ENCODE measurements at places on chromosomes 11 and 22.

- DNase-seq, result no peak
These were observed 37.3 kb downstream of the LRP5 start for GRCh38 chr11:68349461-68350249.

- DNase-seq, result peak; percentile 72
These were observed 41.8 kb upstream of the TH start for GRCh38 chr11:2213384-2213842.

DNA sequence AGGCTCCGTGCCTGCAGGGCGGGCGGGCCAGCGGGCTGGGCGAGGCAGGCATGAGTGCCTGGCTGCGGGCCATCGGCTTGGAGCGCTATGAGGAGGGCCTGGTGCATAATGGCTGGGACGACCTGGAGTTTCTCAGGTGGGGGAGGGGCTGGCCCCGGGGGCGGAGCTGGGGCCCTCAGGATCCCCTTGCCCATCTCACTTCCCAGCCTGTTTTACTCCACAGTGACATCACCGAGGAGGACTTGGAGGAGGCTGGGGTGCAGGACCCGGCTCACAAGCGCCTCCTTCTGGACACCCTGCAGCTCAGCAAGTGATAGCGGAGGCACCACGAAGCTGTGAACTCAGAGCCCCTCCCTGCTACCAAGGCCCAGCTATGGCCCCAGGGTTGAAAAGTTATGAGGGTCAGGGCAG, 5.9 kb downstream of the PHOX2A start:
- DNase-seq, result peak; percentile 81

- no peak for DNase-seq
These were observed 13.5 kb upstream of the CYB5R2 start for GRCh38 chr11:7686761-7687160.

- DNase-seq, result no peak
These were observed 134.4 kb downstream of the CTTN start for GRCh38 chr11:70532731-70533130.

- DNase-seq, result no peak
These were observed 540.9 kb downstream of the TBC1D22A start for GRCh38 chr22:47303161-47303890.

GRCh38 chr11:62905927-62906531, 15.1 kb downstream of the CHRM1 start:
- DNase-seq, result peak; percentile 97

GRCh38 chr11:94181943-94182342, 53.3 kb downstream of the PANX1 start:
- no peak for DNase-seq

DNA sequence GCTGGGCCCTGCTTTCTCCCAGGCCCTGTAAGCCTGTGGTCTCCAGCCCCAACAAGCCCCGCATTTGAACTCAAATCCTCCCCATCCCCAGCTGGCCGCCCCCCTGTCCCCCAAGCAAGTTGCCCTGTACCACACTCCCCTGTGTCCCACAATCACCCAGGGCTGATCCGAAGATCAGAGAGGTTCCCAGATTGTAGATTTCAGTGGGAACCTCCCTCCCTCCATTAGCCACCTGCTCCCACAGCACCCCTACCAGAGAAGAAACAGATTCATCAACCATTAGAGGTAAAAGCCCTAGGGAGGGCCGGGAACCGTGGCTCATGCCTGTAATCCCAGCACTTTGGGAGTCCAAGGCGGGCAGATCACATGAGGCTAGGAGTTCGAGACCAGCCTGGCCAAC, 107.5 kb downstream of the FEZ1 start:
- no peak for DNase-seq

- no peak for DNase-seq
These were observed 9.4 kb upstream of the IGF2 start for GRCh38 chr11:2148595-2148994.

- DNase-seq, result no peak
These were observed 147.5 kb downstream of the PARVA start for GRCh38 chr11:12524865-12525264.

- DNase-seq, result no peak
These were observed 27.8 kb upstream of the FJX1 start for GRCh38 chr11:35590412-35590811.

- peak; percentile 57 for DNase-seq
These were observed 163.4 kb upstream of the NCAM1 start for GRCh38 chr11:112797648-112798293.

DNA sequence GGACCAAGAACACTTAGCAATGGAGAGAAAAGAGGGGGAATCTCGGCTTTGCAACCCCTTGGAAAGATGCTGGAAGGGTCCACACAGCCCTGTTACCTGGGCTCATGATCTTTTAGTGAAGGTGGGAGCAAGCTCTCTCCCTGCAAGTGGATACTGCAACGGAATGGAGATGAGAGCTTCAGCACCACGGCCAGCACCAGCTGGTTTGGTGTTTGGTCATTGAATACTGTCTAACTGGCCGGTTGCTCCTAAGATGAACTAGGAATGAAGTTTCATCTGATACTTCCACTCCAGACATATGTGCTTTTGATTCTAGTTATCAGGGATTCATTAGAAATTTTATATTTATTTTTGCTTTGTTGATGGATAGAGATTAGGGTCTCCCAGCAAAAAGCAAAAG, 16.3 kb downstream of the HTR3A start:
- peak; percentile 84 for DNase-seq

GRCh38 chr11:1299621-1300020, 9.8 kb downstream of the TOLLIP start:
- no peak for DNase-seq

- no peak for DNase-seq
These were observed 98.8 kb downstream of the BCR start for GRCh38 chr22:23278883-23279675.

GRCh38 chr11:20099527-20099926, 60.7 kb downstream of the DBX1 start:
- DNase-seq, result no peak

- DNase-seq, result no peak
These were observed 96.8 kb downstream of the BDNF start for GRCh38 chr11:27603376-27603990.

DNA sequence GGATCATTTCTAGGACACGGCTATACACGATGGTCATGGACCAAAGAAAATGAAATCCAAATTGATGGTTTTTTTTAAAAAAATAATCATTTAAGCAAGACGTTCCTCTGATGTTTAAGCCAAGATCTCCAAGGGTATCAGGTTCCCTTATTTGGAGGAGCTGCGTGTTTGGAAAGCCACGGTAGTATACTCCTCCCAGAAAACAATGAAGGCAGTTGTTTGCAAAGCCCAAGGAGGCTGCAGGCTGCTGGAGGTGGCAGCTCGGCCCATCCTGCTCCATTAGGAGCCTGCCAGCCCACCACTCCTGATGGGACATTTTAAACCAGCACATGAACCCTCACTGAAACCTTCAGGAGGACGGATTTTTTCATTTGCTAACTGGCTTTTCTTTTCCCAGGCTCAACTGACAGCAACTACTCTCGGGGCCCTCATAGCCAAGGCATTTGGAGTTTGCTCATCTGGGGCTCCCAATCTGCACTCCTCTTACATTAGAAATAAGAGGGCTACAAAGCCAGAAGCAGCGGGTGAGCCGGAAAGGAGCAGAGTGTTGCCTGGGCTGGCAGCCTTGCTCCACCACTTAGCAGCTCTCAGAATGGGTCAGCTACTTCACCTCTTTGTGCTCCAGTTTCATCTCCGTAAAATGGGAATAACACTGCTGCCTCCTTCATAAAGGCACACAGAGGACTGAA, 58.4 kb downstream of the ABTB2 start:
- no peak for DNase-seq

DNA sequence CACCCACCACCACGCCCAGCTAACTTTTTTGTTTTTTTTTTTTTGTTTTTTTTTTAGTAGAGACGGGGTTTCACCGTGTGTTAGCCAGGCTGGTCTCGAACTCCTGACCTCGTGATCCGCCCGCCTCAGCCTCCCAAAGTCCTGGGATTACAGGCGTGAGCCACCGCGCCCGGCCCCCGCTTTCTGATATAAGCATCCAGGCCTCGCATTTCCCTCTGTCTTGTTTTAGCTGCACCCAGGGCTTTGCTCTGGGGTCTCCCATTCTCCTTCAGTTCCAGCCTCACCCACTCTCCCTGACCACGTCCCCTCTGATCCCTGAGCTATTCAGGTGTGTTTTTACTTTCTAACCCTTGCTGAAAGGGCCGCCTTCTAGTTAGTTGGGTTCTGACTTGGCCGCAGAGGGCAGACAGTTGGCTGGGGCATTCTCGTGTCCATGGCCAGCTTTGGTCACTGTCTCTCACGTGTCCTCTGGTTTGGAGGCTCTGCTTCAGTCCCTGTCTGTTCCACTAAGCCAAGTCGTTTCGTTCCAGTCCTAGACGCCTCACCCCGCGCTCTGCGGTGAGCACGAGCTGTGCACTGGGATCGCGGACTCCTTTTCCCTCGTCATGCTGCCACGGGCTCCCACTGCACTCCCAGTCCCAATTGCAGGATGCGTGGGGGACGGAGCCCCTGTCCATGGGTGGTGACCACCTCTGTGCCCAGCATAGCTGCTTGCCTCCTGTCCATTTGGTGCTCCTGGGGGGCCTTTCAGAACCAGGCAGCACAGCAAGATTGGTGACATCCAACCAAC, 6.0 kb upstream of the TNNT3 start:
- DNase-seq, result no peak

GRCh38 chr22:25419247-25420113, 145.0 kb upstream of the GRK3 start:
- DNase-seq, result peak; percentile 69

GRCh38 chr22:47018010-47018910, 255.8 kb downstream of the TBC1D22A start:
- no peak for DNase-seq

DNA sequence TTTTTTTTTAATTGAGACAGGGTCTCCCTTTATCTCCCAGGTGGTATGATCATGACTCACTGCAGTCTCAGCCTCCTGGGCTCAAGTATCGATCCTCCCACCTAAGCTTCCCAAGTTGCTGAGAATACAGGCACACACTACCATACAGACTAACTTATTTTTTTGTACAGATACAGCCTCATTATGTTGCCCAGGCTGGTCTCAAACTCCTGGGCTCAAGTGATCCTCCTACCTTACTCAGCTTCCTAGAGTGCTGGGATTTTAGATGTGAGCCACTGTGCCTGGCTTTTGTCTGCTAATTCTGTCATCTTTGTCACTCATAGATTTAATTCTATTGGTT, 43.5 kb downstream of the CBL start:
- no peak for DNase-seq

DNA sequence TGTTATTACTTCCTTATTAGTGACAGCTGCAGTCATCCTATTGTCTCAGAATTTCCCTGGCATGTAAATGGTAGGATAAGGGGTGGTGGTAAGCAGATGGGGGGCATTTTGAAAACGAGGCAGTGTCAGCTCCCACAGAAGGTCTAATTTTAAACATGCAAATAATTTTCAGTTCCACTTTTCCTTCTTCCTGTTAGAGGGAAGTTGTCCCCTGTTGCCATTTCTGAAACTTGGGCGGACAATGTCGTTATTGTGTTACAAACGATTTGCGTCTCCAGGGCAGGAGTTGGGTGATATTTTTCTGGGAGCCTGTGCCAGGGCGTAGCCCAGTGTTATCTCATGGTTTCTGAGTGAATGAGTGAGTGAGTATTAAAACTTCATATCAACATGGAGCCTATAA, 7.4 kb downstream of the PTPRJ start:
- DNase-seq, result no peak

DNA sequence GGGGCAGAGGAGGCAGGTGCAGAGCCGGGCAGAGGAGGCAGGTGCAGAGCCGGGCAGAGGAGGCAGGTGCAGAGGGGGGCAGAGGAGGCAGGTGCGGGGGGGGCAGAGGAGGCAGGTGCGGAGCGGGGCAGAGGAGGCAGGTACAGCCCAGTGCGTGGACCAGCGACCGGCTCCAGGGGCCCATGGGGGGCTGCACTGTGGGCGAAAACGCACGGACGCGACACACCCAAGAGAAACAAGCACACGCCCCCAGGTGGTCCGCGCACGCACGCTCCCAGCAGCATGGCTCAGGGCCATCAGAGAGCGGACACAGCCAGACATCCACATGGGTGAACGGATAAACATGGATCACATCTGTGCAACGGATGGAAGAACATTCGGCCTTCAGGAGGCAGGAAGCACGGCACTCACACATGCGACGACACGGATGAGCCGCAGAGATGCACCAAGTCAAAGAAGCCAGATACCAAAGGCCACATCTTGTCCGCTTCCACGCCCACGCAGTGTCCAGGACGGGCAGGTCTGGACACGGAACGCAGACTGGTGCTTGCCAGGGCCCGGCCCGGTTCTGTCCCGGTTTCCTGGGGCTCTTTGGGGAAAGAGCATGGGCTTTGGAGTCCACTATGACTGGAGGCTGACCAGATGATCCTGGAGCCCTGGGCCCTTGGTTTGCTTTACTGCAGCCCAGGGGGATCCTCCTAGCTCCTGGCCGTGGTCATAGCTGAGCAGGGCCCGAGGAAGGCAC, 21.8 kb downstream of the OSBPL5 start:
- DNase-seq, result peak; percentile 53

- DNase-seq, result no peak
These were observed 169.7 kb downstream of the SOX6 start for GRCh38 chr11:16186680-16187079.

DNA sequence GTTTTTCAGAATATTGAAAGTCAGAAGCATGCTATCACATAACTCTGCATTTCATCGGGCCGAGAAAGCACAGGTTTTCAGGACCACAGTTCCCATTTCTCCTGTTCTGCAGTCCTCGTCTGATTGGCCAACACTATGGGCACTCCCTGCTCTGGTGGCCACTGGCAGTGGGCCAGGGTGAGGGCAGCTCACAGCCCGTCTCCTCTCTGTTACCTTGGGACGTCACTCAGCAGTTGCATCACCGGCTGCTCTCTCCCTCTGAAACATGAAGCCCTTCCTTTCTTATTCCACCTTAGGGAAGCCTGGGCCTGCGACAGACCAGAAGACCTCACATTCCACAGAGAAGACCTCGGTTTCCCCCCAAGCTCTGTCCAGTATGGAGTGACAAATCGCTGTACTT, 11.4 kb upstream of the MICAL3 start:
- no peak for DNase-seq

DNA sequence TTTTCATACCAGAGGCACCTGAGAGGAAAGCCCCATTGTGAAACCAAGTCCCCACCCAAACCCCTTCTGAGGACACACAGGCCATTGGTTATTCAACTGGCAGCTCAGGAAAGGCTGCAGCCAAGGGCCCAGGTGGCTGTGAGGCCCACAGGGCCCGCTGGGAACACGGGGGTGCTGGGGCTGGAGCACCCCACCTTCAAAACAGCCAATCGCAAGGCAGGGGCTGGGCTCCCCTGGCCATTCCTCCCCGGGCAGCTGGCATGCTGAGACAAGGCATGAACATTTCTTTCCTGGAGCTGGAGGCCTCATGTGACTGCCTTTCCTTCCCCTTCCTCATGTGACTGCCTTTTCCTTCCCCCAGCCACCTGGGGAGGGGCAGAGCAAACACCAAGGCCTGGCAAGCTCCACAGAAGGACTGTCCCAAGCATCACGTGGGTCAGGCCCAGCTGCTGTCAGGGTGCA, 76.9 kb downstream of the PIWIL3 start:
- DNase-seq, result no peak

GRCh38 chr22:37750596-37751162, 53.8 kb downstream of the TRIOBP start:
- DNase-seq, result no peak

GRCh38 chr11:79182794-79183193, 258.0 kb downstream of the TENM4 start:
- DNase-seq, result no peak

DNA sequence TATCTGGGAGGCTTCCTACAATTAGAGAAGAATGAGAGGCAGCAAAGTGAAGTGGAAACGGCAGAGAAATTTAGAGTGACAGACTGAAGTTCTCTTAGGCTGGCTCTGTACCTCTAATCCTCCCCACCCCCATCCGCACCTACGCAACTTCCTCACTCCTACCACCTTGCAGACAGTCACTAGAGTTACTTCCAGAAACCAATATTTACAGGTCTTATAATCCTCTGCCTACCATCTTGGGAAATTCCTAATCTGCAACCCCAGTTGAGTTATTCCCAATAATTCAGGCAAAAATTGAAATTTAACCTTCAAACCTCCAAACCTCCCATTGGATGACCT, 71.7 kb downstream of the PAK1 start:
- DNase-seq, result peak; percentile 21

Data from eye (tissue), 1 donor.